Gastrocnemius medialis (tissue), 4 donors: ENCODE measurements at places on chromosomes 7 and 10. TPM values are rescaled to one million over a fixed set of nuclear protein-coding genes. Genes with fewer than 3 reads are reported as not detected.

DNA sequence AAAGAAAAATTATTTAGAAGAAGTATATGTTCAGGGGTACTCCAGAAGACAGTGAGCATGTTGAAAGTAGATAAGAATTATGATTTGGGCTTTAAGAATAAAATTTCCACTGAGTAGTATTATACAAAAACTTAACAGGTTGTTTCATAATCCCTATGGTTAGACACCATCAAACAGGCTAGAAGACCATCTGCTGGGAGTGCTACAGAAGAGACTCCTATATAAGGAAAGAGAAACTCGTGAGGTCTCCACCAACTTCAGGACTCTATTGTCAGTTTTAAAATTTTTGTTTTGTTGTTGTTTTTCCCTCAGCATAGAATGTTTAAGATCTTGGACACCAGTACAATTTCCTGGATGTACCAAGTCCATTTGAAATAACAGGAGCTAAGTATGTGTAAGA is 13.1 kb downstream of the DNAJC1 start:
- no peaks in the 10 kb centered on the region for H3K4me1 ChIP-seq
- H3K36me3 ChIP-seq = no peaks in the 10 kb centered on the region
- no peak overlapping the region for H3K4me3 ChIP-seq
- H3K27me3 ChIP-seq = no peaks in the 10 kb centered on the region

DNA sequence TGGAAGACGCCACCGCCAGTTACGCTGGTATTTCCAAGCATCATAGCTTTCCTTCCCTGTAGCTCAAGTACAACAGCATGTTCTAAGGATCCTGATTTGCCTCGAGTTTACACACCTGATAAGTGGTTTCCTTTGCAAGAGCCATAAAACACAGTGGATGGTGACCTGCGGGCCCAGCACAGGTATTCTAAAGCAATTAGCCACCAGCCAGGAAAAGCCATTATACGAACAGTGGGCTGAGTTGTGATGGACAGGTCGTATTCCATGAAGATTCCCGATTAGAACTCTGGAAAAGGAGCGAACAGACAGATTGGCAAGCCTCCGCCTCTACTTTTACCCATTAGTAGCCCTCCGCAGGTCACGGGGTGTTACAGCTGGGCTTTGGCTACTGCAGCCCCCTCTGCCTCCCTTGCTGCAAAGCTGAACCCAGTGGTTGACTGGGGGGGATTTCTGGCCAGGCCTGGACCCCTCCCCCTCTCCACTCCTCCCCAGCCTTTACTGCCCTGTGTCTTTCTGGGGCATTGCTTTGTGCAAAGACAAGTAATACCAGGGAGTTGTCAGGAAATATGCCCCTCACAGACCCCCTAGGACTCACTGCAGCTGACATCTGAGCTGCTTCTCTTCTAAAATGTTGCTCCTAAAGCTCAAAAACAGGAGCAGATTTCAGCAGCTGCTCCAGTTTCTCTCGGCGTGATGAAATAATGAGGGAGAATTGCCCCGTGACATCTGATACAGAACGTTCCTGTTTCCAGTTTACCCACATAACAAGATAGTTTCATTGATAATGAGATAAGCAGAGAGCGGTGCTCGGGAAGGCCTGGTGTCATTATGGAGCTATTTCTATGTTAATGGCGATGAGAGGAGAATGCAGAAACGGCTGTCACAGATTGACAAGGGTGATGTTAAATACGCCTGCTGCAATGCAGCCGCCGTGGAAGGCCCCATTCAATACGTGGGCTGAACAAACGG is 214.4 kb downstream of the CCSER2 start:
- peaks cover 18% of the 10 kb centered on the region for H3K27me3 ChIP-seq
- DNase-seq = no peak
- H3K4me1 ChIP-seq = peaks cover 4% of the 10 kb centered on the region
- no peak overlapping the region for H3K4me3 ChIP-seq

DNA sequence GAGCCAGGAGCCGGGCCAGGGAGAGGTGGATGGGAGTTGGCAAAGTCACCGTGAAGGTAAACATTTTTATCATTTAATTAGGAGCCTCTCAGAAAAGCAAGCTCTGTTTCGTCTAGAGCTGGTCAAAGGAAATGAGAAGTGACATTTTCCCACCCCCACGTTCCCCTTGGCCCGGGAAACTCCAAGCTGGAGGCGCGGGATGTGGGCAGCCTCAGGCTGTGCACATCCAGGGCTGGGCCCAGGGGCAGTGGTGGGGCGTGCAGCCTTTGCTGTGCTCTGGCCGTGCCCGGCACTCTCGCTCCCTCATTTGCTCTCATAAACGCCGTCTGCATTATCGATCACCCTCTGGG is 135.6 kb upstream of the RET start:
- no peak overlapping the region for H3K27ac ChIP-seq
- no peaks in the 10 kb centered on the region for H3K36me3 ChIP-seq
- DNase-seq = no peak

GRCh38 chr7:31007634-31008033 is 43.9 kb downstream of the GHRHR start:
- H3K27ac ChIP-seq = no peak overlapping the region
- H3K4me1 ChIP-seq = no peaks in the 10 kb centered on the region
- H3K4me3 ChIP-seq = no peak overlapping the region
- DNase-seq = no peak
- H3K36me3 ChIP-seq = no peaks in the 10 kb centered on the region

Gene TMEM60
- 16.4 TPM for total RNA-seq

Gene ANK3
- total RNA-seq = 125 TPM

Gene NUDCD3
- total RNA-seq = 76.8 TPM
